Activated T-helper 1 cell treated with anti-CD3 and anti-CD28 coated beads, Interleukin-12 subunit alpha, Interleukin-12 subunit beta, Interleukin-2, Interleukin-4 antibody, amounts not matched to agents 30 ng/mL and 10 ng/mL and 1 ng/mL, durations not matched to agents 14 hours and 24 hours and 36 hours (primary cell): ENCODE measurements at places on chromosomes 3 and 15.

DNA sequence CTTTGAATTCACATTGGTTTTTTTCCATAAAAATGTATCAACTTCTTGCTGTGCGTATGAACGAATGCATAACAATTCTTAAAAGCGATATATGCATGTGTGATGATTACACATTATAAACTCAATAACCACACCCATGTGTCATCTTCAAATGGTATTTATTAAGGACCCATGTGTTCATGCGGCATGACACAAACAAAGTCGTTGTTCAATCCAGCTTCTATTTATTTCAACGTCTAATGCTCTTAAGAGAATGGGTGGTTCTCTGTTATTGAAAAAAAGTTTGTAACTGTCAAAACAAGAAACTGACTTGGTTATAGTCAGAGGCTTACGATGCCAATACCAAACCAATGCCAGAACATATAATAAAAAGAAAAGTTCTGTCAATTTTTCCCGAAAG, 195.9 kb downstream of the FOXP1 start:
- no peak for DNase-seq

GRCh38 chr3:172257648-172258400, 190.4 kb downstream of the GHSR start:
- no peak for DNase-seq

DNA sequence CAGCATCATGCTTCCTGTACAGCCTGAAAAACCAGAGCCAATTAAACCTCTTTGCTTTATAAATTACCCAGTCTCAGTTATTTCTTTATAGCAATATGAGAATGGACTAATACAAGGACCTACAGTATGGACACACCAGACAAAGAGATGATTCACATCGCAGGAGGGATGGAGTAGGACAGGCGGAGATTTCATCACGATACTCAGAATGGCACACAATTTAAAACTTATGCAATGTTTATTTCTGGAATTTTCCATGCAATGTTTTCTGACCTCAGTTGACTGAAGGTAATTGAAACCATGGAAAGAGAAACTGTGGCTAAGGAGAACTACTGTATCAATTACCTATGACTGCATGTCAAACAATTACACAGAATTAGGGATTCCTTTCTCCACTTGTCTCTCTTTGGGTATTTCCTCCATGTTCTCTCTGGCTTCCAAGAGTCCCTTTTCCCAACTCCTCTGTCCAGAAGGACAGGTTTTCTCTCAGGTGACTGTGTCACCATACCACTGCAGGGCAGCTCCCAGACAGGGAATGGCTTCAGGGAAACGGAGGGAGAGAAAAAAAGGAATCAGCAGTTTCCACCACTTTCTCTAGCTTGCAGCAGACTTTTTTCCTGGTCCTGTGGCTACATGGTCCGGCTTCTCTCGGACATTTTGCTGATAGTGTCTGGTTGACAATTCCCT, 3.0 kb upstream of the ANO10 start:
- DNase-seq, result no peak

DNA sequence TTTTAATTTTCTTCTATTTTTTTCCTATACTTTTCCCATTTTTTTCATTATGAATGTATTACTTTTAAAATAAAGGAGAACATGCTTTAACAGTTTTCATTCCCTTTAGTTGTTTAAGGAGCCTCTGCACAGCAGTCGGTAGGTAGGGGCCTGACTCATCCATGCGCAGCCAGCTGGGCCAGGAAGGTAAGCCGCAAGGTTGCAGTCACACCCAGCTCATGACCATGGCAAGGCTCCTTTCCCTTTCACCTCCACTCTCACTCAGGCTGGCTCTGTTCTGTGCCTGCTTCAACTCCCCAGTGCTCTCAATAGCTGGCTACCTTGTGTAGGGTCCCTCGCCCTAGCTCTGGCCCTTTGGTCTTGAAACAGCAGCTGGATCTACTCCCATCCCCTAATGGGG, 17.4 kb upstream of the ANKRD34C start:
- no peak for DNase-seq

DNA sequence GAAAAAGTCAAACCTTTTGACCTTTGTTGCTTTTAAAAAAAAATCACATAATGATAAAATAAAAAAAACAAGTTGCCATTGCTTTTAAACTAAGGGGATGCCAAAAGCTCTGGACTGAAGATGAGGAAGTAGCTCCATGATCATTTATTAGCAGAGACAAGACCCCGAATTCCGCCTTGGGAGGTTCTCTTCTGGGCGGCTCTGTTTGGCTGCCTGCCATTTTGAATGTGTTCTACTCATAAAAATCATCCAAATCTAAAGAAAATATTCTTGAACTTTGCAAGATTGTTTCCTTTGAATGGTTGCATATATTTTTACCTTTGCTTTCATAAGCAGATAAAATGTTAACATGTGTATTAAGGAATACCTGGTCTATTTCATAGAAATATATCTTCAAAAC, 63.8 kb downstream of the NCEH1 start:
- no peak for DNase-seq

DNA sequence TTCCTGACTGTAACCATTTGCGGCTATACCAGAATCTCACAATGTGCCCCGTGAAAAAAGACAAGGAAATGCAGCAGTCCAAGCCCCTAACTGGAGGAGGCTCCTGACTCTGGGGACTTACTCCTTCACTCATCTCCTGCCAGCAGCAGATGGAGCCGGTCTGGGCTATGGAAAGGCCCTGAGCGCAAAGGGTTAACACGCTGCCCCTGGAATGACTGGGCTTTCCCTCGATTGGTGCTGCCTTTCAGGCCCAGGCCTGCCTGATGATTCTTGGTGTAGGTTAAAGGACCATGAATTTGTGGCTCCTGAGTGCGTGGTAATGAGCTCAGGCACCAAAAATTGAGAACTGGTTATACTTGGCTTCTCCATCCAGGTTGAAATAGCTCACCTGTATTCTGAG, 42.3 kb upstream of the GALNT15 start:
- no peak for DNase-seq

GRCh38 chr3:148642214-148642613, 55.5 kb upstream of the AGTR1 start:
- DNase-seq, result no peak

DNA sequence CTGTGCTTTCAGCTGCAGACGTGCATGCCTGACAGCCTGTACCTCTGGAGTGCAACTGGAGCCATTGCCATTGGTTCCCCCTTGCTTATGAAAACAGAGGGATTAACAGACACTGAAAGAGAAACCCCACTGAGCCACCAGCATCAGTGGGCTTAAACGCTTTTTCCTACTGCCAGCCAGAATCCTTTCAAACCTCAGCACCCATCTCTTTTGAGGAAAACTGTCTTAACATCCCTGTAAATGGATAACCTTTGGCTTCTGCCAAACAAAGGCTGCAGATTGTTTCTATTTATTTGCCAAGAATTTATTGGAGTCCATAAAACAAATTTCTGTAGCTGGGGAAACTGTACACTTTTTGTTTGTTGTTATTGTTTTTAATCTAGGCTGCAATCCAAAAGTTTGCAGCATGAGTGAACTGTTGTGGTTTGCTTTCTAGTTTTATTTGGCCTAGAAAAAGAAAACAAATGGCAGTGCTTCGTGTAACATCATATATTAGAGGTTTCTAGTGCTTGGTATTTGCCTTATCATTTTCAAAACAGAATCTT, 369.2 kb upstream of the IL12A start:
- DNase-seq, result no peak

- DNase-seq, result no peak
These were observed 16.5 kb downstream of the ISL2 start for GRCh38 chr15:76353023-76353577.

GRCh38 chr3:62184559-62184958, 188.8 kb downstream of the FEZF2 start:
- DNase-seq, result no peak

GRCh38 chr3:18134386-18135059, 290.6 kb downstream of the SATB1 start:
- DNase-seq, result no peak

GRCh38 chr3:70833239-70833960, 521.0 kb upstream of the MDFIC2 start:
- no peak for DNase-seq

- DNase-seq, result no peak
These were observed 1632.7 kb downstream of the OTOL1 start for GRCh38 chr3:163129287-163129686.

DNA sequence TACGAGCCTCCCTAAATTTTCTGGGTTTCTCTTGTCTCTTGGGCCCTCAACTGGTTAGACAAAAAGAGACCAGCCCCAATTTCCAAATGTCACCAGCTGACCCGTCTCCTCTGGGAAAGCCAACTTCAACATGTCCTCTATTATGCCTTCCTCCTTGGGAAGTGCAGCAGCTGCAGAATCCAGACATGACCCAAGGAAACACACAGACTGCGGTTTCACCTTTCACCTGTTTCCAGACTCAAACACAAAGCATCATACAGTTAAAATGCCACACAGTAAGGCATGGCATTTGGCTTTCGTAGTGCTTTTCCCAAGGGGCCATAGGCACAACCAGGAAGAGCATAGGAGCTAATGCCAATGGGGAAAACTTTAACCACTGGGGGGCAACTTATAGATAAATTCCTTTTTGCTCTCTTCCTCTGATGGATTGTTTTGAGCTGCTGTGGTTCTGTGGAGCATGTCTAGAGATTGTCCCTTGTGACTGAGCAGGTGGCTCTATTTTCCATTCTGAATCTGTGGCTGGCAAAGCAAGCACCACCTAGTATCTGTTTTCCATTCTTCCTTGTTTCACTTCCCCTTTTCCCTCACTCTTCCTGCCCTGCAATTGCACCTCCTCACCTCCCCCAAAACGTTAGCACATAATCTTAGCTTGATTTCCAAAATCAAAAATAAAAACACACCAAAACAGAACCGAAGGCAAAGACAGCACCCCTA, 49.3 kb downstream of the HHLA2 start:
- DNase-seq, result no peak

GRCh38 chr3:190504354-190505125, 9.3 kb upstream of the IL1RAP start:
- DNase-seq, result no peak

GRCh38 chr15:71806452-71806931, 3.9 kb upstream of the NR2E3 start:
- DNase-seq, result no peak

GRCh38 chr3:58568572-58569286, 8.5 kb downstream of the FAM107A start:
- DNase-seq, result peak; percentile 55

DNA sequence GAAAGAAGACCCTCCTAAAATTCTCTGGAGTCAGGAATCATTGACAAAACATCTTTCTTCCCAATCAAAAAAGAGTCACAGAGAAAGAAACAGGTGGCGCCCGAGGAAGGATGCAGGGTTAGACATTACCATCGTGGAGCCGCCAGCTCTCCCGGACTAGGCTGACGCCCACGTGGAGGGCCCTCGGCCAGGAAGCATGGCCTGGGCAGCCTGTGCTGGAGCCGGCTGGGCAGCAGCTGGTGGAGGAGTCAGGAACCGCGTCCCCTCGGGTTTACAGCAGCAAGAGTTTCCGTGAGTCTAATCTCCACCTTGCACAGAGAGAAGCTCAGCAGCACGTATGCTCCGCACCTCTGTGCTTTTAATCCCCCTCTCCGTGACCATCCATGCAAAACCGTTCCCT, 533.7 kb upstream of the ATP11B start:
- no peak for DNase-seq

DNA sequence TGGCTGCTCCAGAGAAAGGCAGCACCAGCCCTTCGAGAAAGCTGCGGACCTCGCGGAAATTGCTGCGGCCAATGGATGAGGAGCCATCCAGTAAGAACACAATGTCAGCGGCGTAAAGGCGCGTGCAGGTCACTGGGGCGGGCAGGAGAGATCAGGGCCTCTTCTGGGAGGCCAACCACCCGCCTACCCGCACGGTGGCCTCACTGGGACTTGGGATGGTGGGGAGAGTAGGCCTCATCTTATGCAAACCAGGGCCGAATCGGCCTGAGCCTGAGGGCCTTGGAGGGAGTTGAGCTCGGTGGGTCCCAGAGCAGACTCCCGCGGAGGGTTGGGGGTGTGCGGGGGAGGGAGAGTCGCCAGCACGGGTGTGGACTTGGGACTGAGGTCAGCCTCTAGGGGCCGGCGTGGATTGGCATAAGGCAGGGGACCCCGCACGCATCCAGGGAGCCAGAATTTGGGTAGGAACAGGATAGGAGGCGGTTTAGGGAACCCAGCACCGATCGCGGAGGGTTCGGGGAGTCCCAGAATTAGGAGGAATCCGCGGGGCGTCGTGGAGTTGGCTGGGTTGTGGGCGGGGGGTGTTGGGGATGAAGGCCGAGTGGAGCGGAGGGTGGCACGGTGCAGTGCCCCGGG, 596 bp downstream of the COL7A1 start:
- DNase-seq, result no peak
